ENCODE measurements at places on chromosomes 13 and 19.

DNA sequence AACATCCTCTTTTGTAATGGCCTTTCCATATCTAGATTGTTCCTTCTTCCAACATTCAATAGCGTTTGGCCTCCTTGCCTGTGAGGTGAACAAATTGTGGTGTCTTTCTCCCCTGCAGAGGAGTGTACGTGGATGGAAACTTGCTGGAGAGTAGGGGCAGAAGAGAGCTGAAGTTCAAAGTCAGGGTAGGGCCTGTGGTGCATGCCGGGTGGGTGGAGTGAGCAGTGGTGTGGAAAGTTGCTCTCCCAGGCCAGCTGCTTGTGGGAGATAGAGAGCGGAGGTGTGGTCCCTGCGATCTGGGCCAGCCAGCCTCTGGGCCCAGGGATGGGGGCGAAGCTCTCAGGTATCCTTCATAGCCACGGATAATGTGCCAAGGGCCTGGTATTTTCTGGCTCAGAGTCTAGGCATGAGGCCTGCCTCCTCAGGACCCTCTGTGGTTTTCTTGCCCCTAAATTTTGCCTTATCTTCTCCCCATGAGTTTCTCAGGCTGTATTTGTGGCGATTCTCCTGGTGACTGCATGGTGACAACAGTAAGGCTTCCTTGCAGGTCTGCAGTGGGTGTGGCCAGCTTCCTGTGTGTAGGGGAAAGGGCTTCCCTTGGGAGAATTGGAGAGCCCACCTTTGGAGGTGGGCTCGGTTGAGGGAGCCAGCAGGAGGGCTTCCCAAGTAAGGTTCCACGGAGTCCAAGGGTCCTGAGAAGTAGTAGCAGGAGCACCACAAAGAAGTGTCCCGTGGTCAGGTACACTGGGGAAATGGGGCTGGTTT lies 6.7 kb downstream of the RGCC start:
- DNase-seq: no peak

- DNase-seq: no peak
Observed at GRCh38 chr19:51417810-51418157, 342 bp upstream of the SIGLEC10 start.

GRCh38 chr13:30332456-30333143 lies 25.2 kb upstream of the KATNAL1 start:
- DNase-seq: no peak

GRCh38 chr13:106701771-106702341 lies 133.9 kb upstream of the ARGLU1 start:
- DNase-seq: no peak

- DNase-seq: no peak
Observed at GRCh38 chr19:7471696-7472615, 16.9 kb downstream of the PEX11G start.

GRCh38 chr19:931860-932647 lies 6.2 kb downstream of the ARID3A start:
- DNase-seq: no peak

GRCh38 chr13:20953245-20953931 lies 50.8 kb upstream of the XPO4 start:
- no peak for DNase-seq
